ENCODE measurements at places on chromosomes 12 and 14. TPM values are rescaled to one million over a fixed set of nuclear protein-coding genes. Genes with fewer than 3 reads are reported as not detected.

DNA sequence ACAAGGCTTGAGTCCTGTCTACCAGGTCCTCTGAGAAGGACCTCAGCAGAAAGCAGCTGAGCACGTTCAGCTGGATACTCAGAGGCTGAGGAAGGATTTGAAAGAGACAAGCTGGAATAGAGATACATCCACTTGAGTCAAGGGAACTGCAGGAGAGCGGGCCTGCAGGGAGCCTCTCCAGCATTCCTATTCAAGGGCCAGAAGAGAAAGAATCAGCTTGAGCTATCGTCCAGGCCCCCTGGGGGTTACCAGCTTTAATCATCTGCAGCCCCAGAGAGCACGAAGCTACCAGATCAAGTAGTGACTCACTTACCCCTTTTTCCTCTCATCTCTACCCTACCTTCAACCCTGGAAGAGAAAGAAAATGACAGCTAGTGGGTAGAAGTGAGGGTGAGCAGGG lies 80.9 kb downstream of the NDUFA12 start:
- DNase-seq = no peak

Gene BICDL1
- 12.0 TPM for total RNA-seq

Gene EML5
- total RNA-seq = 0.56 TPM

DNA sequence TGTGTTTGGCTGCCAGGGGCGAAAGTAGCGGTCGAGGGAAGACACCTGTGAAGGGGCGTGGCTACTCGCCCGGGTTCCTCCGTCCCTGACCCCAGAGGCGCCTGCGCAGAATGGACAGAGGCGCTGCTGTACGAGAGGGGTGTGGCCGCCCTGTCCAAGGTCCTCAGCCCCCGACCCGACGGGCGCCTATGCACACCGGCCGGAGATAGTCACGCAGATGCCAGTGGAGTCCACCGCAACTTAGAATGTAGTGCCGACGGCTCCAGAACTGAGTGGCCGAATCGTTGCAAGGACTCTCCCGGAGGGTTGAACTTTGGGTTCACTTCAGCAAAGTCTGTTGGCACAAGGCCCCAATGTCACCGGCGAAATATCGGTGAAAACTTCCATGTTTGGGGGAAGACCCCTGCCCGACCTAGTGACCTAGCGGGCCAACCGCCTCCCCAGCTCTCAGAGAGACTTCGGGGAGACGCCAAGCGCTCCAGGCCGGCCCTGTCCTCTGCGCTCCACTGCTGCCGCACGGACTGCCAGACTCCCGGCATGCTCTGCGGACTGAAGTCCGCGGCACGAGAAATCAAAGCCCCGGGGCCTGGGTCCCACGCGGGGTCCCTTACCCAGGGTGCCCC lies 541 bp upstream of the RNU6-7 start:
- DNase-seq = peak; percentile 95

- DNase-seq = no peak
Observed at GRCh38 chr14:32313844-32314376, 15.2 kb upstream of the AKAP6 start.

Gene IRAK4
- 8.4 TPM for total RNA-seq

GRCh38 chr14:99249389-99249788 lies 22.6 kb downstream of the BCL11B start:
- no peak for DNase-seq

Gene RXYLT1
- 10.9 TPM for total RNA-seq

DNA sequence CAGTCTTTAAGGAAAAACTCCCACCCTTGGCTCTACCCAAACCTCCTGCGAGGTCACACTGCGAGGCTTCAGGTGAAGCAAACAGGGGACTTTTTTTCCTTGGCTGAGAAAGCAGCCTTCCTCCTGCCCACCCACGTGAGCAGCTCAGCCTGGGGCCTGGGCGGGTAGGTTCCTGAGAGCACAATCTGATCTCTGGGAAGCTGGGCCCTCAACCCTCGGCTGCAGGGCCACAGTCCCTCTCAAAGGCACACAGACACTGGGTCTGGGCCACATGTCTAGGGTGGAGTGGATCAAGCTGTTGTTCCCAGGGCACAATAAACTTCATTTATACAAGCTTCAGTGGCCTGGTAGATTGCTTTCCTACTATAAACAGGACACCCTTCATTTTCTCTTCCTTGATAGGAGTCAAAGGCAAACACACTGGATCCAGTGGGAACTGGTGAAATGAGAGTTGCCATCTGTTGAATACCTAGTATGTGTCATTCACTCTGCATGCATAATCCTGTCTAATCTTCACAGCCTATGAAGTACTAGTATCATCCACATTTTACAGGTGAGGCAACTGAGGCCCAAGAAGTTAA lies 41.3 kb upstream of the PNMA1 start:
- no peak for DNase-seq

DNA sequence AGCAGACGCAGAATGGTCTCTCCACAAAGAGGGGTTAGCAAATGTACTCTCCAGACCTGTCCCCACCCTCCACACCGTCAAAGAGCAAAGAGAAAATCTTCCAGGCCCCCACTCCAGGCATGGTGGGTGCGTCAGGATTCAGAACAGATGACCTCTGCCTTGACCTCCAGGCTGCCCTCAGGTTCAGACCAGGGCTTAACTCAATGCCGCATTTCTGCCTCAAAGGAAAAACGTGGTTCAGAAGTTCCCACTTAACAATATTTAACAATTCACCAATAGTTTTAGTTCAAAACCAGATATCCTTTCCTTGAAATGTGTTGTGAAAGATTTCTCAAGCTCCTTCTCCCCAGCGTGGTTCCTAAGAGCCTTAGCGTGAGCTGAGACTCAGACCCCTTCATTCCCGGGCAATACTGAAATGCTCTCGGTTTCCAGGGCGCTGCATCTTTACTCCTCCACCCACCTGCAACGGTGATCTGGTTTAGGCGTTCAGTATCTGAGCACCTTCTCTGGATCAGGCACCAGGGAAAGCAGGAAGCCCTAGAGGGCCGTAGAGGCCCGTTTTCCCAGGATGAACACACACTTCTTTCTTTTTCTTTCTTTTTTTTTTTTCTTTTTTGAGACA lies 22.9 kb downstream of the HSP90AA1 start:
- DNase-seq = no peak

GRCh38 chr14:91636604-91637003 lies 95.3 kb downstream of the CATSPERB start:
- DNase-seq = no peak

- no peak for DNase-seq
Observed at GRCh38 chr12:23193552-23193951, 568.6 kb downstream of the ETNK1 start.

Gene TSPAN9
- total RNA-seq = 38.8 TPM

Gene NAV3
- 2.1 TPM for total RNA-seq

Gene CCDC38
- total RNA-seq = 1.8 TPM

- no peak for DNase-seq
Observed at GRCh38 chr14:71555654-71556559, 376.3 kb upstream of the RGS6 start.

GRCh38 chr12:121062391-121063045 lies 23.5 kb upstream of the OASL start:
- DNase-seq = peak; percentile 15

GRCh38 chr14:83470466-83470865 lies 1936.8 kb upstream of the SEL1L start:
- DNase-seq = no peak

Gene IL31
- not detected for total RNA-seq

DNA sequence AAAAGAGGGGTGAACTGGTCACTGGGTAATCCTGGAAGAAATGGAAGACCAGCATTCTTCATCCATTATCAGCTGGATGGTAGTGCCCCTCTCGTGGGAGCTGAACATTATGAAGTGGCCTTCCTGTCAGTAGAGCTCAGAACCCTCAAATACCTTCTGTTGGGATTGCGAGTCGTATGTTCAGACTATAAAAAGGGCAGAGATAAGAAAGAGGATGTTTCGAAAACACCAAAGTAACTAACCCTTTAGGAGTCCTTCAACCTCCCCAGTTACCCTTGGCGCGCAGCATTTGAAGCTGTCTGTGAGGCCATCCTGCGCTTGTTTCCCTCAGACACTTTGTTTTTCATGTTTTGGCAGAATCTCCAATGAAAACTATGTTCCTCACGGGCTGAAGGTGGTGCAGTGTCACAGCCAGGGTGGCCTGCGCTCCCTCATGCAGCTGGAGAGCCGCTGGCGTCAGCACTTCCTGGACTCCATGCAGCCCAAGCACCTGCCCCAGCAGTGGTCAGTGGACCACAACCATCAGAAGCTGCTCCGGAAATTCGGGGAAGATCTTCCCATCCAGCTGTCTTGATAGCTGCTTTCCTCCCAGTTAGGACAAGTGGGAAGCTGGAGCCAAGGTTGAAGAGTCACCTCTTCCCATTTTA lies 19.3 kb upstream of the GALNT16 start:
- DNase-seq = no peak

DNA sequence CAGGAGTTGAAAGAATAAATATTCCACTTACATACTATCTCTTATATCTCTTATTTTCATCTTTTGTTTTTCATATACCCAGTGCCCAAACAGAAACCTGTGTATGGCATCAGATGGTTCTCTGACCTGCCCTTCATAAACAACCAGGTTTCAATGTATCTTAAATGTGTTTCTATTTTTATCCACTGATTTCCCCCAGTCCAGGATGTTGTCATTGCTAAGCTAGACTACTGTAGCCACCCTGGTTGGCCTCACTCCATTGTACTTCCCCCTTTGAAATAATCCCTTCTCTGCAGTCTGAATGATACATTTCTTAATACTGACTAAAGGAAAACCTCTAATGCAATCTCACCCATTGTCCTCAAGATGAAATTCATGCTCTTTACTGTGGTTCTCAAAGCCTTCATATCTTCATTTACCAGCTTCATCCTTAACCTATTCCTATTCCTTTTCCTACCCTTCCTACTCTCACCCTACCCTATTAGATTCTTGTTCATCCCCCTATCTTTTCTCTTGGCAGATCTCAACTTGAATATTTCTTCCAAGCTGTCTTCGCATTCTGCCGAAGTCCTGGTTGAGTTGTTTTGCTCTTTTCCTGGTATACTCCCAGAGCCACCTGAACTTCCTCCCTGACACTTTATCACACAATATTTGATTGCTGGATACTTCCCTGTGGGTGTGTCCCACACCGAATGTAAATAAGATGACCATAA lies 312.4 kb downstream of the FOXG1 start:
- DNase-seq = no peak

- DNase-seq = peak; percentile 5
Observed at GRCh38 chr12:52201451-52201839, 9.6 kb upstream of the KRT80 start.

Gene IFNG-AS1
- 0.24 TPM for total RNA-seq

- DNase-seq = no peak
Observed at GRCh38 chr14:89352976-89353765, 63.9 kb downstream of the FOXN3 start.

DNA sequence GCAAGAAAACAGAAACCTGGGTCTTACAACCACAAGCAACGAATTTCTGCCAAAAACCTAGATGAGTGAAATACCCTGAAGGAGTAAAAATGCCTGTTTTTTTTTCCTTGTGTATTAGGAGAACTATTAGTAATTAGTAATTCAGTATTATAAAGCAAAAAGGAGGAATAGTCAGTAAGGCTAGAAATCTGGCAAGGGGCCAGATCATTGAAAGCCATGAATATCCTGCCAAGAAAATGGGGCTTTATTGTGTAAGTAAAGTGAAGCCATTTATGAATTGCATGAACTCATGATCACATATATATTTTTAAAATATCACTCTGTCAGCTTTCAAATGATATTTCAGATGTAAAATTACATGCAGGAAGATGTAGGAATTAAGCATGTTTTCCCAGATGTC lies 57.9 kb downstream of the TXNDC16 start:
- DNase-seq = no peak

- no peak for DNase-seq
Observed at GRCh38 chr12:122310626-122311333, 44.5 kb upstream of the VPS33A start.

Gene TSPAN19
- total RNA-seq = not detected

GRCh38 chr12:1350055-1350933 lies 244.1 kb downstream of the FBXL14 start:
- no peak for DNase-seq

- DNase-seq = no peak
Observed at GRCh38 chr12:122659579-122659978, 43.6 kb downstream of the HCAR2 start.

Gene KIF5A
- not detected for total RNA-seq

GRCh38 chr12:97943359-97943758 lies 480.8 kb downstream of the RMST start:
- no peak for DNase-seq

DNA sequence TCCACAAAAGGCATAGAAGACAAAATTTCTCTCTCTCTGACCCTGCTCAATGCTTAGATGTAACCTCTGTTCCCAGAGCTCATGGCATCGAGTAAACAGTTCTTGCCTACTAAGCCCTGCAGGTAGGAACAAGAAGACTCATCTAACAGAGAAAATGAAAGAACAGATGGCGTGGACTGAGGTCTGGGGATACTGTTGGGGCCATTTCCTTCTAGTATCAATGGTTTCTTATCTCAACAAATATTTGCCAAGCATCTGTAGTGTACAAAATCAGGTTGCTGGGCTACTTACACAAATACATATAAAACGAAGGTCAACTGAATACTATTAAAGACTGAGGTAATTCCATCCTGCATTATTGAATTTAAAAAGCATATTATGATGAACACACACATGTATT lies 93.3 kb downstream of the RIMBP2 start:
- no peak for DNase-seq

Gene ENDOU
- not detected for total RNA-seq

DNA sequence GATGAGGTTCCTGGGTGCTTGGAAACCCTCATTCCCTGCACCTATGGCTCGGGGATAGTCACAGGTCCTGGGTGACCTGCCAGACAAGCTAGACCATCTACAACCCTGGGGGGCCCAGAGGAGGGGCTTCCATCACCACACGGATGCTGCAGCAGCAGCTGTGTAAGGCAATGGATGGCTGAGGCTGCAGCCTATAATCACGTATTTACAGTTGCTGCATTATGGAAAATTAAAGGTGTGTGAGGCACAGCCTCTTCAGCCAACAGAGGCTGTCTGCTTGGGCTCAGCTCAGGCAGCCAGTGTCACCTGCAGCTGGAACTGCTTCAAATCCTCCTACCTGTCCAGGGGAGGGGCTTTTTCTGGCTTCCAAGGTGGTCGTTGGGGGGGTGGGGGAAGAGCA lies 268.1 kb downstream of the CACNA1C start:
- DNase-seq = no peak
